ENCODE measurements at places on chromosomes 16 and 17. TPM values are rescaled to one million over a fixed set of nuclear protein-coding genes. Genes with fewer than 3 reads are reported as not detected.

GRCh38 chr17:68606451-68607307 is 5.5 kb upstream of the FAM20A start:
- DNase-seq, result no peak

GRCh38 chr16:83806036-83806435 is 1.7 kb upstream of the HSBP1 start:
- no peak for DNase-seq

Gene FBXO39
- total RNA-seq, result 0.91 TPM

Gene CDH3
- 80.1 TPM for total RNA-seq

Gene ARL4D
- total RNA-seq, result 27.3 TPM

All from suprapubic skin (tissue), 4 donors.